Hindlimb muscle (tissue), 1 donor: ENCODE measurements at places on chromosomes 11 and 22. TPM values are rescaled to one million over a fixed set of nuclear protein-coding genes. Genes with fewer than 3 reads are reported as not detected.
A peak's percentile ranks its signal among the peaks of the same experiment; 100 is the strongest.

GRCh38 chr11:64100360-64100759 is 64.6 kb downstream of the FLRT1 start:
- no peak for DNase-seq

GRCh38 chr22:26450453-26451185 is 21.6 kb downstream of the ASPHD2 start:
- DNase-seq, result no peak

DNA sequence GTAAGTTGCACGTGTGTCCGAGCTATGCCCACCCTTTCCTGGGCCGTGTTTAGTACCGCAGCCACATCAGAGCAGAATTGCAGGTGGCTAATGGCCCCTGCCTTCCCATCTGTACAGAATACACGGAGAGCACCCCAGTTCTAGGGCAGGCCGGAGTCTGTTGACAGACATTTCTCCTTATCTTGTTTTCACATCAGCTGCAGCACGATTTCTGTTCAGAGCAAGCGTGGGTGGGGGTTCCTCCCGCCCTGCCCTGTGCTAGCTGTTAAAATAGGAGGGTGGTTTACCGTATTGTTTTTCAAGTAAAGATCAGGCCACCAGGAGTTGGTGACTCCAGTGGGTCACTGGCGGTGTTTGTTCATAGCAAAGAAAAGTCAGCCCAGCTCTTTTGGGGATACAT is 41.1 kb downstream of the UBASH3B start:
- DNase-seq, result no peak

- DNase-seq, result peak; percentile 16
These were observed 4.4 kb downstream of the SEC14L6 start for GRCh38 chr22:30541961-30542810.

OR4D5 gene
- not detected for polyA plus RNA-seq

DNA sequence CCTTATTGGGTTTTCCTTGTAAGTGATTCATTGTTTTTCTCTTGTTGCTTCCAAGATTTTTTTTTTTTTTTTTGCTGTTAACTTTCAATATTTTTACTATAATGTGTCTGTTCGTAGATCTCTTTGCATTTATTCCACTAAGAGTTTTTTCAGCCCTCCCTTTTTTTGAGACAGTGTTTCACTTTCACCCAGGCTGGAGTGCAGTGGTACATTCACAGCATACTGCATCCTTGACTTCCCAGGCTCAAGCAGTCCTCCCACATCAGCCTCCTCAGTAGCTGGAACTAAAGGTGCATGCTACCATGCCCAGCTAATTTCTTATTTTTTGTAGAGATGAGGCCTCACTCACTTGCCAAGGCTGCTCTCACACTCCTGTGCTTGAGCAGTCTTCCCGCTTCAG is 1282.0 kb upstream of the CNTN5 start:
- no peak for DNase-seq

- peak; percentile 11 for DNase-seq
These were observed 191.0 kb upstream of the LARGE1 start for GRCh38 chr22:34111210-34111824.

GRCh38 chr11:8532475-8532874 is 61.6 kb downstream of the STK33 start:
- DNase-seq, result no peak

DNA sequence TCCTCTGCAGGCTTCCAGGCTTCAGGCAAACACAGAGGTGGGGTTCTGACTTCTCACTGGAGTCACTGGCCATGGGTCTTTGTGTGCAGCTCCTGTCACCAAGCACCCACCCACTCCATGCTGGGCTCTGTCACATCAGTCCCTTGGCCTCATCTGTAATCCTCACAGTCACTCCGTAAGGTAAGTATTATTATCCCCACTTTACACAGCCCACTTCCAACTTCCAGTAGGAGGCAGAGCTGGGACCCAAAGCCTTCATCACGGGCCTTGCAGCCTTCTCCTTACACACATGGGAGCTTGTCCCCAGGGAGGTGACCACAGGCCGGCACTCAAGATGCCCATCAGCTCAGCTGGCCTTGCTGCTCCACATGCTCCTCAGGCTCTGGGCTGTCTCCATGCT is 266.7 kb upstream of the B3GAT1 start:
- DNase-seq, result no peak

RBM14 gene
- polyA plus RNA-seq, result 51.5 TPM

VPREB3 gene
- 0.56 TPM for polyA plus RNA-seq

GRCh38 chr11:123573286-123573685 is 81.1 kb downstream of the SCN3B start:
- DNase-seq, result no peak
